NCI-H748 treated with DMSO at 0.1 percent for 48 hours (cell line): ENCODE measurements at places on chromosomes 11 and 22.

DNA sequence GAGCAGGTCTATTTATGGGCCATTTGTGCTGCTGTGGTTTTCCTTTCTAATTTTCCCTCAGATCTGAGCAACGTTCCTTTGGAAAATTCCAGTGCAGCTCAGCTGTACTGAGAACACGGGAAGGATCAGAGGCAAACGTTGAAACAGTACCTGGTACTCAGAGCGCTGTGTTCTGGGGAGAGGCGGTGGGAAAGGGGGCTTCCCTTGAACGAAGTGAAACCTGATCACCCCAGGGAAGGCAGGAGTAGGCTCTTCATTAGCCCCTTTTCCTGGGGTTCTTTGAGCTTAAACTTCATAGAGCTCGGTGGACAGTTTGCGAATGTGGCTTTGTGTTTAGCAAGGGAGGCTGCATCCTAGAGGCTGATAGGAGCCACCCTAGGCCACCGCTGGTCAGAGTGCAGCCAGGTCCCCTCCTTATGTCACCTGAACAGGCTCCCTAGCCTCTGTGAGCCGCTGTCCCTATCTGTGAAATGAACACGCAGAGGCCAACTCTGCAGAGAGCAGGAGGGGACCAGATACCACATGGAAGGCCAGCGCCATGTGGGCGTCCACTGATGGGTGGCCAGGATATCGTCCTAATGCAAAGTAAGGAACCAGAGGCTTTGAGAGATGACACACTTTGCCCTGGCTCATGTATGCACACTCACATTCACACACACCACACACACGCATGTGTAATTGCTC, 1464.8 kb downstream of the BRD1 start:
- DNase-seq, result no peak

DNA sequence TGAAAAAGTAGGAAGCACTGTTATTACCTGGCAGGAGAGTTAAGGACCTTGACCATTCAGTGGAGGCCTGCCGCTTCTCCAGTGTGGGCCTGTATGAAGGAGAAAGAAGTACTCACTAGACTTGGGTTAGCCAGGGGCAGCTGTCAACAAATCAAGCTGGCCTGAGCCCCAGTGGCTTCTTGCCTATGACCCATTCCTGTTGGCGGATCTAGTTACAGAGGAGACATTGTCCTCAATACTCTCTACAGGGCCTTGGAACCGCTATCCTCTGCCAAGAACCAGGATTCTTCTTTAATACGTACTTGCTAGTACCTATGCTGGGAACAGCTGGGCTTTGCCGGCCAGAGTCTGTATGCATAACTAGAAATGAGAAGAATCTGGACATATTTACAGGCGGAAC, 68.1 kb downstream of the ALX4 start:
- no peak for DNase-seq

DNA sequence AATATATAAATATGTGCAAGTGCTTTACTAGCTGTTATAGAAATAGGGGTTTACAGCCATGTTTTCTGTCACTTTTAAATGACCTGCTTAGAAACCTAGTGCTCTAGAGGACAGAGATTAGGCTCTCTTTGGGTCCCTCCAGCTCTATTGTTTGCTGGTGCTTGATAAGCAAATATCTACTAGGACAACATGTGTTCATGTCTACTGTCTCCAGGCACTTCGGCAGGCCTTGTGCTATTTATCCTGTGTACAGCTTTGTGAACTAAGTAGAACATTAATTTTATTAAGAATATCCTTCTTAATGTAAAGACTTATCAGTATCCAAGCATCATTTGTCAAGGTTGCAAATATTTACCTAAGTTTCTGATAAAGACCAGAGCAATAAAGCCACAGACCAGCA, 11.9 kb upstream of the RASSF10 start:
- no peak for DNase-seq

GRCh38 chr22:24440270-24440717, 12.9 kb downstream of the ADORA2A start:
- DNase-seq, result no peak

DNA sequence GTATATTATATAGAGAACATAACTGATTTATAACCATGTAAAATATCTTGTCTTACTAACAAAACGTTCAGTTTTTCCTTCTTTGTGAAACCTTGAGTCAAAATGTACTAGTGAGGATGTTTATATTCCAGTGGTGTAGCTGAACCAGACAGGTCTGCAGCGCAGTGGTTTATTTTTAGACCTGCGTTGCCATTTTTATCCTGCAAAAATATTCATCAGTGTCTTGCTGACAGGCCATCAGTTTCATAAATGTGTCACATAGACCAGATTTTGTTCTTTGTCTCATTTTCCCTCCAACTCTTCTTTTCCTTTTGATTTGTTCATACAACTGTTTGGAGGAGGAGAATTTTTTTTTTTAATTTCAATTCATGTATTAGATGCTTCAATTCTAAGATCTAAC, 43.1 kb downstream of the HSD17B12 start:
- no peak for DNase-seq

- DNase-seq, result no peak
These were observed at the start of gene SLC7A4 for GRCh38 chr22:21032037-21032867. Gene SLC7A4, minus strand, starts transcription at chr22:21032561. Its CDS starts 749 bp downstream, at chr22:21031812.
